ENCODE measurements at places on chromosomes 13 and 19.
A peak's percentile ranks its signal among the peaks of the same experiment; 100 is the strongest.

- DNase-seq: no peak
Measured at GRCh38 chr13:30153545-30154426, 153.6 kb downstream of the KATNAL1 start.

GRCh38 chr19:4099041-4099764, 24.7 kb downstream of the MAP2K2 start:
- peak; percentile 33 for DNase-seq

DNA sequence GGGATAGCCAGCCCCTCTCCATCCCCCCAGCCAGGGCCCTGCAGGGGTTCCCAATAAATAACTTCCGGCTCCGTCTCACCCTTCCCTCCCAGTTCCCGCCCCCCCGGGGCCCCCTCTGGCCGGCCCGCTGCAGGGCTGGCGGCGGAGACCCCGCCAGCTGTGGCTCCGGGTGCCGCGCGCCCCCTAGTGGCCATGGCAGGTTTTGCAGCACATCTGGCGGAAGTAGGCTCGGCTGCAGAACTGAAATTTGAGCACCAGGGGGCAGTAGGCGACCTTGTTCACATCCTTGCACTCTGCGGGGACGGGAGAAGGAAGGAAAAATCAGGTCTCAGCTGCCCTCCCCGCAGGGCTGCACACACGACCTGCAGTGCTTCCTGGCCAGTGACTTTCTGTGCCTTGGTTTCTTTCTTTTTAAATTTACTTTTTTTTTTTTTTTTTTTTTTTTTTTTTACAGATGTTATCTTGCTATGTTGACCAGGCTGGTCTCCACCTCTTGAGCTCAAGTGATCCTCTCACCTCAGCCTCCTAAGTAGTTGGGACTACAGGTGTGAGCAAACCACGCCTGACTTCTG, 3.6 kb upstream of the MYO1F start:
- DNase-seq: no peak

- no peak for DNase-seq
Measured at GRCh38 chr13:31261241-31261640, 61.5 kb downstream of the B3GLCT start.

DNA sequence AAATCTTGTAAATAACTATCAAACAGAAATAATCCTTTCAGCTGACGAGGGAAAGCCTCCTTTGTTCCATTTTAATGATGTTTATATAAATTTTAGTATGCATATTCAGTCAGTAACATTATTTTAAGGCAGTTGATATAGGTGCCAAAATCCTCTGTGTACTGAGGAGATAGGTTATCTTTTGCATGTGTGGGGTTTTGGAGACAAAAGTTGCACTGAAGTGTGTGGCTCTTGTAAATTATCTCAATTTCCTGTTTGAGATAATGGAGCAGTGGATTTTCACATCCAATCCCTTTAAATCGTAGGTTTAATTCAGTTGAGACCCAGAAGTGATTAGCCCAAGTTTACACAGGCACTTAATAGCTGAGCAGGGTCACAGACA, 106.6 kb downstream of the RGCC start:
- DNase-seq: no peak

DNA sequence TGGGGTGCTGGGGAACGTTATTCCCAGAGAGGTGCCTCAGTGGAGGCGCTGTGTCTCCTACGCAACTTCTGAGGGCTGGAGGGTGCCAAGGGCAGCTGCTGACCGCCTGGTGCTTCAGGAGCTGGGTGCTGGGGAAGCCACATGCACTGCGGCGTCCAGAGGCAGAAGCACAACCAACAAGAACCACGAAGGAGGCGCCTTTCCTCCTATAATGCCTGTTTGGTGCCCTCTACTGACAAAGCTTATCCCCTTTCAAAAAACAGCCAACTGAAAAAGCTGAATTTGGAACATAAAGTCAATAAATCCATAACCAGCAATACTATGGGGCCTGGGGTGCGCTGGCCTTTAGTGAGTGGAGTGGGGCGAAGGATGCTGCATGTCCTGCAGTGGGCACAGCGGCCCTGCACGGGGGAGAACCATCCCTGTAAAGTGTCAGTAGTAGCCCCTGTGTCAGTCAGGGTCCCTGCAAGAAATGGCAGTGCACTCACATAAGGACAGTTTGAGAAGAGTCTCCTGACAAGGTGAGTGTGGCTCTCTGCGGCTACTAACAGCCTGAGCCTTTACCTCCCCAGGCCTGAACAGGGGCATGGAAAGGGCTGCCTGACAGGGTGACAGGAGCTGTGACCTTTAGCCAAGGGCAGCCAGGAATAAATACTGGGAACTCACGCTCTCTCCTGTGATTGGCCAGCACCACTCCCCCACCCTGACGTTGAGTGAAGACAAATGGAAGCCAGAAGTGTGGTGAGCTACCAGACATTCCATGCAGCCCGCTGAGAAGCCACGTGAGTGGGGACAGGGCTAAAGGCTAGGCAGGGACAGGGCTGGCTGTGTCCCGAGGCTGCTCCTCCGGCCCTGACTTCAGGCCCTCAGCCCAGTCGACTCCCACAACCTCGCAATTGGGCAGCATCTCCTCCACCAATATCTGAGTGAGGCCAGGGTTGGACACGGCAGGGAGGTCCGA, 4.5 kb upstream of the B3GNT8 start:
- no peak for DNase-seq

DNA sequence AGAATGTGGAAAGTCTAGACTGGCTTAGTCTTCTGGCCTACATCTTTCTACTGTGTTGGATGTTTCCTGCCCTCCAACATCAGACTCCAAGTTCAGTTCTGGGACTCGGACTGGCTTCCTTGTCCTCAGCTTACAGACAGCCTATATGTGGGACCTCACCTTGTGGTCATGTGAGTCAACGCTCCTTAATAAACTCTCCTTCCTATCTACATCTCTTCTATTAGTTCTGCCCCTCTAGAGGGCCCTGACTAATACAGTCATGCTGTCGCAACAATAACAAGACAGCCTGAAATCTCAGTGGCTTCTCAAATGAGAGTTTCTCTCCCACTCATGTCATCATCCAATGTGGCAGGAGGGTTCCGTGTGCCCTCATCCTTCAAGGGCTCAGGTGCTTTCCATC, 347.8 kb downstream of the MZT1 start:
- no peak for DNase-seq

DNA sequence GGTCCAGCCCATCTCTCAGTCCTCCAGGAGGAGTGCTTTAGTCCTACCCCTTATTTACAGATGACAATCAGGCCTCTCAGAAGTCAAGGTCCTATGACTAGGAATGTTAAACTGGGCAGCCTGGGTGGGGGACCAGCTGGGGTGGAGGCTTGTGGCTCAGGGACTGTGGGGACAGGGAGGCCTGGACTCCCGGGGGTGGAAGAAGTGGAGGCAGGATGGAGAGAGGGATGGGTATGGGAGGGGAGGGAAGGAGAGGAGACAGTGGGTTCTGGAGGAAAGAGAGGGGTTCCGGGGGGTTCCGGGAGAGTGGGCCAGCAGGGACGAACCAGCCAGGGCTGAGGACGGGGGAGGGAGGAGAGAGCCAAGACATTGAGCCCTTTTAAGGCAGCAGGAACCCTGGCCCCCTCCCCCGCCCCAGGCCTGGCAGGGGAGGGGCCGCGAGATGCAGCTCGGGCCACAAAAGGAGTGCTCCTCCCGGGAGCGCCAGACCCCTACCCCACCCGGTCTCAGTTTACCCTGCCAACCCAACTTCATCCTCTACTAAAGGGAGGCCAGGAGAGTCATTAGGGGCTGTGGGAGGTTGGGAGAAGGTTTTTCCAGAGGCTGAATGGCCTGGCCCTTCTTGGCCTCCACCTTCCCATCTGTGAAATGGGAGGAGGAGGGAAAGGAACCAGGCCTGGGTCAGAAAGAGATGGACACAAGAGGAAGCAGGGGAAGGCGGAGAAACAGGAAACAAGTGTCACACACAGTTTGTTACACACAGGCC, 1.7 kb downstream of the DMPK start:
- DNase-seq: no peak

DNA sequence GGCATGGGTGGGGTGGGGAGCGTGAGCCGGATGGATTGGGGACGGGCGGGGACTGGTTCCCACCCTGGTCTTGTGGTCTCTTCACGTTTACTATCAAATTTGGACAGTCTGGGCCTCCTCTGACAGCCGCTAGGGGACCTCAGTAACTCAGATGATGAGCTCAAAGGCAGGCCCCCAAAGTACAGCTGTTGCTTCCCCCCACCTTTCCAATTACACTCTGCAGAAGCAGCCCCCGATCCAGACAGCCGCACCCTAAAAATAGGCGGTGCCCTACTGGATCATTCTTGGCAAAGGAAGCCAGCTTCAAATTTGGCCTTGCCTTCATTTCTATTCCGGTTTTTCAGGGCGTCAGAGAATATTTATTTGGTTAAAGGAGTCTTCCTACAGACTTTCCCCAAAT, 1.9 kb upstream of the FOXO1 start:
- no peak for DNase-seq

DNA sequence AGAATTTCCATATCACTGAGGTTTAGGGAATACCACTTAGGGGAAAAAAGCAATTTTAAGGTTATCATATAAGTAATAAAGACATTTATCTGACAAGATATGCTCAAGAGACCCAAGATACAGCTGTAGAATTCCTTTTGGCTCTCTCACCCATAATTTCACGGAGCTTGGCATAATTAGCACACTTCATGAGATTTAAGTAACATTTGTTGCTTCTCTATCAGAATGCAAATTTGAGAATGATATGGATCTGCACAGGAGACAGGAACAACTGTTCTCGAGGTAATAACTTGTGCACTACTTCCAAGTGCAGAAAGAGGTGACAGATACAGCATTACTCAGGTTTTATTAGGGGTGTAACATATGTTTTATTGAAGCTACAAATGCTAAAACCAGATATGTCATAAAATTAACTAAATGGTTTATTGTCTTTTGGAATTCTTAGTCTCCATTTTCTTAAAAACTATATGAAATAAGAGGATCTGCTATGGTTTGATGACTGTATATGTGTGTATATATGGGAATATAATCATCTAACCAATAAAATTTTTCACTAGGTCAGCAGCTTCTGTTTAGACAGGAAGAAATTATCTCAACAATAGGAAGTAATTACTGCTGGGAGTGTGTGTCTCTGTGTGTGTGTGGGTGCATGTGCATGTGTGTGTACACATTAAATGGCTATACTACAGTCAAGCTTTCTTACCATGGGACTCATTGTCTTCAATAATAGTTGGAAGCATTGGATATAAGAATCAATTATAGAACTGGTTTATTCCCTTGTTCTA, 401.3 kb downstream of the PCDH17 start:
- DNase-seq: no peak

- DNase-seq: no peak
Measured at GRCh38 chr19:812747-813218, 9.0 kb downstream of the PLPPR3 start.

DNA sequence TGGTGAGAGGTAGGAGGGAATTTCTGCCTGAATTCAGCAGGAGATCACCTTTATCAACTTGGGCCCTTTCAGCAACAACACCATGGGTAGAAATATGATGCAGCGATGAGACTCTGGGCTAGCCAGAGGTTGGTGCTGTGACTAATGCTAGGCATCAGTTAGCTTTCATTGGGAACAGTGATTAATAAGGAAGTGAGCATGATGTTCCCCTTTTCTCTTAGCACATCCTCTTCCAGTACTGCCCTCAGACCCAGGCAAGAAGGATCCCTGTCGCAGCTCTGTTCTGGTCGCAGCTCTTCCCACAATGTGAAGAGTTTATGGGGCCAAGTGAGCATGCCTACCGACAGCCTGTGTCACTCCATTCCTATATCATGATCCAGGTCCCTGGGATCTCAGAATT, 100.5 kb downstream of the FLT1 start:
- no peak for DNase-seq

DNA sequence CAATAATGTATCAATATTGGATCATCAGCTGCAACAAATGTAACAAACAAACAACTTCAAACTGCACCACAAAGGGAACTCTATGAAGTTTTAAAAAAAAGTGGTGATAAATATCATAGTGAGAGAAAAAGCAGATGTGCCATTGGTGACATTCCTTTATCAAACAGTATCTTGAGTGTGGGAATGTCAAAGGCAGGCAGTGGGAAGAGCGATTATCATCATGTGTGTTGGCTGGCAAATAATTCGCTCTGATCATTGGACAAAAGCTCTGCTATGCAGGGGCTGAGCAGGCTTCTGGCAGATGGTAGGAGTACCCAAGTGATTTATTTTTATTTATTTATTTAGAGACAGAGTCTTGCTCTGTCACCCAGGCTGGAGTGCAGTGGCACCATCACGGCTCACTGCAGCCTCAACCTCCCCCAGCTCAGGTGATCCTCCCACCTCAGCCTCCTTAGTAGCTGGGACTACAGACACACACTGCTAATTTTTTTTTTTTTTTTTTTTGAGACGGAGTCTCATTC, 55.9 kb upstream of the RANBP3 start:
- no peak for DNase-seq

Measured in NCI-H510A (cell line).